ENCODE measurements at places on chromosomes 4 and X.

DNA sequence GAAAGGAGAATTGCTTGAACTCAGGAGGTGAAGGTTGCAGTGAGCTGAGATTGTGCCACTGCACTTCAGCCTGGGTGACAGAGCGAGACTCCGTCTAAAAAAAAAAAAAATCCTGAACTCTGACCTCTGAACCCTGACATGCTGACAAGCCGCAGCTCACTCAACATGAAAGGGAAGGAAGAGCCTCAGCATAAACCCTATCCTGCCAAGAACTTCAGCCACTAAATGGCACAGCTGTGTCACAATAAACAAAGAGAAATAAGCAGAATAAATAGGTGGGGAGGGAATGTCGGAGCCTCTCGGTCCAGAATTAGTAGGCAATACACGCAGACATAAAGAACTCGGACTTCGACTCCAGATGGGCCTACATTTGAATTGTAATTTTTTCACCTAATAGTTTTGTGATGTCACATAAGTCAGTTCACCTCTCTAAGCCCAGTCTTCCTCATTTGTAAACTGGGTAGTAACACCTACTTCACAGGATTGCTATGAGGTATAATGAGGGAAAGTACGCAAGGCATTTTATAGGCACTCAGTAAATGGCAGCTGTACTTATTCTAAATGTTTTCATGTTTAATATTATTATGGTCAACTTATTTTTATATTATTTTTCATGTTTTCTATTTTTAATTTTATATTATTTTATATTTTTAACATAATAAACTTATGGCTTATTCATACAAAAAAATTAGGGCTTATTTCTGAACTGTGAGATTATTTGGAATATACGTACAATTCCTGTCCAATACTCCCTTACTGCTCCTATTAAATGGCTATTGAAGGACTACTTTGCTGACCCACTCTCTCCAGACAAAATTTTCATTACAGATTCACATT, 243.4 kb downstream of the SCFD2 start:
- no peak for DNase-seq

DNA sequence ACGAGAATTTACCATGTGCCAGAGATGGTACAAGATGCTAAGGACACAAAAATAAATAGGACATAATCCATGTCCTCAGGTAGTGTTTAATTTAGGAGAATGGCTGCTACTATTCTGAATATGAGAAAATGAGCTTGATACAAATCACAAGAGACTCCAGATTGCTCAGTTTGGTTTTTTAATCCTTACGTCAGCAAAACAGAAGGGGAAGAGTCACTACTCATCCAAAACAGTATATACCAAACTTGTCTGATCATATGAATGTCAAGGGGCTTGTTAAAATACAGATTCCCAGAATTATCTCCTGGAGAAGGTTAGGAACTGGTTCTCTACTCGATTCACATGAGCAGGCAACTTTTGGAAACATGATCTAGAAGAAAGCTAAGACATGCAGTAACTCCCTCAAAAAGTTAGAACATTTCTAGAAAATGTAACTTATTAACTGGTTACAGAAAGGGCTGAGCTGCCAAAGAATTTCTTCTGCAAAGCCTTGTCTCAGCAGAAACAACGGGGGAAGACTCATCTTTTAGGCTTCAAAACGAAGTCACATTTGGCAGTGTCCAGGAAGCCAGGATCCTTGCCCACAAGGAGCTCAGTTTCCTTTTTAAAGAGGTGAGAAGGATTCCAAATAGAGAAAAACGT, 3.4 kb downstream of the AIFM1 start:
- DNase-seq, result no peak

DNA sequence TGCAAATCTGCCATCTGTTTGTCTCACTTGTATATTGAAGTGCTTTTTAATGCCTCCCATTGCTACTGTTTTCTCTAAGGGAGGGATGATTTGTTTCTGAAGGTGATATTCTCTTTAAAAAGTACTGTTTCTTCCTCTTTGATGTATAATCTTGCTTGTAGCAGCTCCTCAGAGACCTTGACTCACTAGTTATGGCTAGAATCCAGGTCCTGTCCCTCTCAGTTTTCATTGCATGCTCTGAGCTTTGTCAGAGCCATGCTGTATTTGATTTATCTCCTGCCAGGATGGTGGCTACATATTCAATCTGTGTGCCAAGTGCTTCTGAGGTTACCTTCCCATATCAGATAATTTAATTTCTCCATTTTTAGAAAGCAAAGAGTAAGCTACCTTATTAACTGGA, 56.0 kb downstream of the GLUD2 start:
- DNase-seq, result no peak

DNA sequence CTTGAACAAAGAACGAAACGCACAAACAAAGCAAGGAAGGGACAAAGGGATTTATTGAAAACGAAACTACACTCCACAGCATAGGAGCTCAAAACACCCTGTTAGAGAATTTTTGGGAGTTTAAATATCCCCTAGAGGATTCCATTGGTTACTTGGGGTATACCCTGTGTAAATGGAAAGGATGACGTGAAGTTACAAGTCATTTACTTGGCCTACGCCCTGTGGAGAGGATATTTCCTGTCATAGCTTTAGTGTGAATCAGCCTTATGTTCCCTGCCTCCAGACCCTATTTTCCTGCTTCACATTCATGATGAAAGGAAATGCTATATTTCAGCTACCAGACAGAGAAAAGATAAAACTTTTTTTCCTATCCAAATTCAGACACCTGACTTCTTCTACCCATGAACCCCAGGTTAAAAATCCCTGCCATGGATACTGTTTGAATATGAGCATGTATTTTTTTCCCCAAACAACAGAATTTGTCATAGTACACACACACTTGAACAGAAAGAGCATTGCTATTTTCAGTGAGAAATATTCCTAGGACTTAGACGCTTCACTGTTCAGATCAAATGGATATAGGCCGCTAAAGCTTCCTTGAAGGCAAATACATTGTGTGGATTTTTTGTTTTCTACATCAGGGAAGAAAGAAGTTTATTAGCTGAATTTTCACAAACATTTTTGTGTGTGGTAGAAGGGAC, 20.4 kb downstream of the PIN4 start:
- DNase-seq, result no peak

DNA sequence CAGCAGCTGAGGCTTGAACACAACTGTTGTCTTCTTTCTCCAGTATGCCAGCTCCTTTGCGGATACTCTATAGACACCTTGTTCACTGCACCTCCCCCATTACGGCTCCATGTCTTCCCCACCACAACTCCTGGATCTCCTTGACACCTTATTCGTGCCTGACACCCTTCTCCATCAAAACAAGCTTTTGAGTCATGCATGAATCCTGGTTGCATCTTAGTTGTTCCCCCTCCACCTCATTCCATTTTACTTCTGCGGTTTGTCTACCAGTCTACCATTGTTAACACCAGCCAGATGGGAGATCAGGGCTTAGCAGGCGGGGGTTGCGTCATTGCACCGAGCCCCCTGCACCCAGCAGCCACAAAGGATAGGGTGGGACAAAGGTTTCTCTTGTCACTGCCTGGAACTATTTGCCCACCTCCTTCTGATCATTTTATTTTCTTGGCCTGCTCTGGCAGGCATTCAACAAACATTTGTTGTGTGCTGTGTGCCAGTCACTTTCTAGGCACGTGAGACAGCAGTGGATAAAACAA, 2.0 kb upstream of the CDK16 start:
- DNase-seq, result no peak

GRCh38 chr4:155489271-155489670, 112.5 kb upstream of the MAP9 start:
- DNase-seq, result no peak

- DNase-seq, result no peak
Observed at GRCh38 chr4:165723051-165723795, 149.8 kb upstream of the TLL1 start.

DNA sequence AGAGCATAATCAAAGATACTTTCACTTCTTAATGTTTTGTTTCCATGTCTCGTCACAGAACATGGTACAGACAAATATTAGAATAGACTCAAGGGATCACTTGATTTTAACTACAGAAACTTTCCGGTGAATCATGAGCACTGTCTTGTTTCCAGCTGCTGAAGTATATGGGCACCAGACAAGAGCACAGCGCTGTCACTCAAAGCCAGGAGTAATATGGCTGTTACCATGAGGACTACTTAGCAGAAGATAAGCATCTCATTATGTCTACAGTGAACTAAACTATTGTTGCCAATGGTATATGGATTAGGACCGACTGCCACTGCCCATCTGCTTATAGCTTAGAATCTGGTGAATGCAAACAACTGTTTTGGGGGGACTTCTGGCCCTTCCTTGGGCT, 34.3 kb downstream of the MECP2 start:
- no peak for DNase-seq

DNA sequence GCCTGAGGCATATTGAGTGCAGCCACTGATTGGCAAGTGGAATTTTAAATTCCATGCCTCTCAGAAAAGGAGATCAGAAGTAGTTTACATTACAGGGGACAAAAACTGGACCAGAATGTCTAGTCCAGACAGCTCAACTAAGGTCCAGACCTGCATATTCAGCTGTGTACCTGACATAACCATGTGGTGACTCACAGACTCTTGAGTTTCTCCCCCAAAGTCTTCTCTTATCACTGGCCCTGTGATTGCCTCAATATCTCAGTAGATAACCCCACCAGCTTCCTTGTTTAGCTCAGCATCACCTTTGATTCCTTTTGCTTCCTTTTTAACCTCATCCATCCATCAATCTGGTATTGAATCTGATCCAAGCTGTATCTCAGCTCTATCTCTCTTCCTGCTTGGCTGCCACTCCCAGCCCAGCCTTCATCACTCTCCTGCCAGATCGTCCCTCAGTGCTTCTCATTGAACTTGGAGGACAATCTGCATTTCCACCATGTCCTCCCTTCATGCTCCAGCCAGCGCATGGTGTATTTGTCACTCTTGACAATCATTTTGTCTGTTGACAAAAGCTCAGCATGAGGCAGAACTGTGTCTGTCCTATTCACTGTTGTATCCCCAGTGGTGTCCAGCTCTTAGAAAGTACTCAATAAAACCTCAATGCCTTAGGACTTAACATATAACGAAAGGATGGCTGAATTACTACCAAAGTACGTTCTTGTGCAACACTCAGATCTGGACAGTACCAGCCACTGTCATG, 27.8 kb upstream of the SLC2A9 start:
- no peak for DNase-seq

GRCh38 chr4:36704289-36704688, 422.9 kb downstream of the DTHD1 start:
- no peak for DNase-seq

- DNase-seq, result no peak
Observed at GRCh38 chr4:24743927-24744326, 51.4 kb upstream of the SOD3 start.

All from stimulated activated CD8-positive, alpha-beta memory T cell treated with anti-CD3 and anti-CD28 coated beads, Interleukin-4, amount 100 ng/mL, for 1 hour (primary cell).